Fibroblast of skin of abdomen (primary cell): ENCODE measurements at places on chromosomes 1 and 21.
A peak's percentile ranks its signal among the peaks of the same experiment; 100 is the strongest.

GRCh38 chr1:178093951-178094738 lies at the start of gene RASAL2:
RASAL2 (plus strand) TSS chr1:178094104; CDS start chr1:178094493, 389 bp downstream.
- DNase-seq: peak; percentile 52

- DNase-seq: peak; percentile 67
These were observed 26.3 kb downstream of the RAB7B start for GRCh38 chr1:205976708-205977401.

- DNase-seq: no peak
These were observed 55.5 kb upstream of the EPS8L3 start for GRCh38 chr1:109818988-109819764.

DNA sequence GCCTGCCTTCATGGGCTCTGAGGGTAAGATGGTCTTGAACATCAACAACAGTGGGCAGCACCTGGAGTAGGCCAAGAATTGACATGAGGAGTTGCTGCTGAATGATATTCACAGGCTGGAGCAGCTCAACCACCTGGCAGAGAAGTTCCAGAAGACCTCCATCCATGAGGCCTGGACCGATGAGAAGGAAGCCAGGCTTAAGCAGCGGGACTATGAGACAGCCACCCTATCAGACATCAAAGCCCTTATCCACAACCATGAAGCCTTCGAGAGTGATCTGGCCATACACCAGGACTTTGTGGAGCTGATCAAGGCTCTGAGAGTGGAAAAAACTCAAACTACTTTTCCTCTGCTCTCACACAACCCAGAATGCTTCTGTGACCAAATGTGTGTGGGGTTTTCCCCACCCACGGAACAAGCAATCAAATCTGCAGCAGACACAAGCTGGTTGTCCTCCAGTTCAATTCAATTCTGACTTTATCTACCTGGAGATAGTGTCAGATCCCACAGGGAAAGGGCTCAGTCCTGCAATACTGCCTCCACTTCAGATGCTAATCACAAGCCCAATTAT lies 12.1 kb upstream of the EPHA10 start:
- no peak for DNase-seq

- DNase-seq: no peak
These were observed 54.5 kb upstream of the LHX8 start for GRCh38 chr1:75079538-75080290.

DNA sequence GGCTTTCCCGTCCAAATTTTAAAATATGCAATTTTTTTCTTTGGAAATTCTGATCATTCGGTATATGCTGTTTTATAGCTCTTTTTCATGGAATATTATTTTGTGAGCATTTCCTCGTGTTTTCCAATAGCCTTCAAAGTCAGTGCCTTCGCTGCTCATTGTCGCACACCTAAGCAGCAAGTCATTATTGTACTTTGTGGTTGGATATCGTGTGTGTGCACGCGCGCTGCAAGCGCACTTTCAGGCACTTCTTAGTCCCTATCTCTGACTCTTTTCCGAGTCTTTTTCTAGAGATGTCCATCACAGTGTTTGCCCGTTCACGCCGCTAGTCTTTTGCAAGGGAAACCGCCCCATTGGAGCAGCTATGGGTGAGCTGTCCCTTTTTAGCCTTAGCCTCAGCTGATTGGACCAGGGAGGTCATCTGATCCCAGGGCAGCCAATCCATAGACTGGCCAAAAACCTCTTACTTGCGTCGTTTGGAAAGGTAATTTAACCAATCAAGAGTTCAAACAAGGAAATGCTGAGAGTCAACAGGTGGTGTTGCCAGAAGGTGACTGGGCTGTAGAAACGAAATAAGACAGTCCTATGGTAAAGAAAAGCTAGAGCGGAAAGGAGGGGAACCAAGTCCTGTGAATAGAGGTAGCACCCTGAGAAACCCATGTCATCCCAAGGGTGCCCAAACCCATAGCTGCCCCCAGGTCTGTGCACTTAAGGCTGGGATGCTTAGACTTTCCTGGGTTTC lies 710 bp upstream of the HYI start:
- DNase-seq: peak; percentile 89

- DNase-seq: no peak
These were observed 191.4 kb downstream of the ZBTB18 start for GRCh38 chr1:244242446-244242845.

DNA sequence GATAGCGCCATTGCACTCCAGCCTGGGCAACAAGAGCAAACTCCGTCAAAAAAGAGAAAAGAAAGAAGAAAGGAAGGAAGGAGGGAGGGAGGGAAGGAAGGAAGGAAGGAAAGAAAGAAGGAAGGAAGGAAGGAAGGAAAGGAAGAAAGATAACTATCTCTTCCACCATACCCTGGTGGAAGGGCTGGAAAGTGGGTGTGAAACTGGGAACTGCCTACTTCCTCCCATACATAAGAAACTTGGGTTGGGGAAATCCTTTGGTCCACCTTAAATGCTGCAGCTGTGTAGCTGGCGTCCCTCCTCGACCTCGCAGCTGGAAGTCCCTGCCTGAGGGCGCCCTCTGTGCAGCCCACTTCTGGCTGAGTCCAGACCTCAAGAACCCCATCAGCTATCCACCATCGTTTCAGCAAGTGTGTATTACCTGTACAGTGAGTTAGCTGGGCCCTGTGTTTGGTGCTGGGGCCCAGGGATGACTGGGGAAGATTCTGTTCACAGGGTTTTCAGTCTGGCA lies 4.6 kb upstream of the FAM167B start:
- no peak for DNase-seq

GRCh38 chr1:67642629-67643028 lies 42.4 kb upstream of the GADD45A start:
- peak; percentile 15 for DNase-seq

- DNase-seq: no peak
These were observed 102.7 kb downstream of the KCND3 start for GRCh38 chr1:111886741-111887140.

GRCh38 chr1:160219062-160219929 lies 14.1 kb downstream of the PEA15 start:
- peak; percentile 68 for DNase-seq

DNA sequence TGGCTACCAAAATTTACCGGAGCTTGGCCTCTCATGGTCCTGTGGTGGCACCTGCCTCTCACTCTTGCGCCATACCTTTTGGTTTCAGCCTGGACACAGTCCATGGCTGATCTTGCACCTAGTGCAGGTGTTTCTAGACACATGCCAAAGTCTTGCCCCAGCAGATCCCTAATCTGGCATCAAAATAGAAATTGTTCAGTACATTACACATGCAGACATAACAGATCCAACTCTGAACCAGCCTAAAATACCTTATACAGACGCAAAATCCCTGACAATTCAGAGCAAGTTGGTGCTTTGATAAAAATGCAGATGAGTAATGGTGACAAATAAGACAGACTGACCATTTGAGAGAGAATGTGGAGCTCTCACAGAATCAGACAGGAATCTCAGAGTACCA lies 44.1 kb downstream of the NGF start:
- DNase-seq: no peak

DNA sequence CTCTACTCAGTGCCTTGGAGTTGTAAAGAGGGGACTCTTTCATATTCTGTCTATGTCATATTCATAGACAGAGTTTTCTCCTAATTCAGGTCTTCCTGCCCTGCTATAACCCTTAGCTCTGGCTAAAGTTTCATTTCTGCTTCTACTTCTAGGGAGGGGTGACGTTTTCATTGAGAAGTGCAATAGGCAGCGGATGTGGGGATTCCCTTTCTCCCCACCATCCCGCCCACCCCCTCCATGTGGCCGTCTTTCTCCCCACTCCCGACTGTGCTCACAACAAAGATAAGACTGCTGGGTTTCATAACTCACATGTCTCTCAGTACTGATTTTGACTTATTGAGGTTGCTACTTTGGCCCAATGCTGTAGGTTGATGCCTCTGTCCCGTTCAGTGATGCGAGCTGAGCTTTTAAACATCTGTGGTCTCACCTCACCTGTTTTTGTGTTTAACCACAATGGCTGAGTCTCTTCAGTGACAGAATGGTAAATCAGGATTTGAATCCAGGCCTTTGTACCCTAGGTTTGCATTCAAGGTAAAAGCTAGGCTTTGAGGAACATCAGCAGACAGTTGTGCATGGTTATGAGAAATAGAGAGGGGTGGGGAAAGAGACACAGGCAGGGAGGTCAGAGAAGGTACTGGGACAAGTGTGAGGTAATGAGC lies 7.8 kb upstream of the KIF14 start:
- no peak for DNase-seq

DNA sequence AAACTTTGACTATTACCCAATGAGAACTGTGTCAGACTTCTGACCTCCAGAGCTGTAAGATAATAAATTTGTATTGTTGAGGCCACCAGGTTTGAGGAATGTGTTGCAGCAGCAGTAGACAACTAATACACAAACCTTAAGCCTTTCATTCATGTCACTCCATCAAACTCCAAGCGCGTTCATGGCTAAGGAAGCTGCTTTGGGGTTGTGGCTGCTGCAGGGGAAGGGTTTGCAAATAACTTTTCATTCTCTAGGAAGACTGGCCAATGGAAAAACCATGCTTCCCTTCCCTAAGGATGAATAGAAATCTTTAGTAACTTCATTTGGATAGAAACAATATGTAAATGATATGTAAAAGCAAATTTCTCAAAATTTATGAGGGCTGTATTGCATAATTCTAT lies 170.4 kb downstream of the RHOU start:
- DNase-seq: peak; percentile 64

DNA sequence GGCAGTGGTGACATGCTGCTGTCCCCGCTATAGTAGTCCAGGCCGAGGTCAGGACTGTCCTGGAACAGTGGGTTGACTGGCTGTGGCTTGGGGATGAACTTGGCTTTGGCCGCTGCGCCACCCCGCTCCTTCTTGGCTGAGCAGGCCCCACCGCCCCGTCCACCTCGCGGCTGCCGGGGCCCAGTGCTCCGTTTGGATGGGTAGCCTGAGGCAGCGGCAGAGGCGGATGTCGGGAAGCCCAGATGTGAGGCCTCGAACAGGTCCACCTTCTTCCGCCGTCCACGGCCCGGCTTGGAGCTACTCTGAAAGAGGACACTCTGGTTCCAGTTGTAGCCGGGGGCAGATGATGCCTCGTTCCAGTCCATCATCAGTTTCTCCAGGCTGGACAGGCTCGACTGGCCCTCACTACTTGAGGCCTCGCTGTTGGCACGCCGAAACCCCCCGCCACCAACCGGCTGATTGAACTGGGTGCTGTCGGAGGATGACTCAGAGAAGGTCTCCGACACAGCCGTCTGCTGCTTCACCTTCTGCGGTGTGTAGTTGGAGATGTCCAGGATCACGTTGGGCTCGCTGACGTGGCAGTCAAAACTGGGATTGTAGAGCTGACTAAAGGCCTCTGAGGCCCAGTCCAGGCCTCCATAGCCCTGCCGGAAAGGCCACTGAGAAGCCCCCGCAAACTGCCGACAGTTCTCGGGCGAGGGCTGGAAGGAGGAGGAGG lies 55.6 kb downstream of the AHDC1 start:
- DNase-seq: no peak

DNA sequence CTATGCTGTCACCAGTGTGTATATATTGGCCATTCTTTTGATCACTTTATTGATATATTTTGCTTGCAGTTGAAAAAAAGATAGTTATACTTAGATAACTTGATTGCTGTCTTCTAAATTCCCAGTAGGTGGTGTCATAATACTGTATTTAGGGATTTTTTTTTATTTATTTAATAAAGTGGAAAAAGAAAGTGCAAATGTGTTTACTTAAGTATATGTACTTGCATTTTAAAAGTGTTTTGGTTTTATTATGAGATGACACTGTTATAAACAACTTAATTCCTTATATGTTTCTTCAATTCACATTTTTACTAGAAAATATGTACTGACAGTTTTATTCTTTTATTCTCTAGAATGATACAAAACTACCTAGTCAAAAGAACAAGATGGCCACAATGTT lies 164.8 kb downstream of the USP25 start:
- peak; percentile 28 for DNase-seq

DNA sequence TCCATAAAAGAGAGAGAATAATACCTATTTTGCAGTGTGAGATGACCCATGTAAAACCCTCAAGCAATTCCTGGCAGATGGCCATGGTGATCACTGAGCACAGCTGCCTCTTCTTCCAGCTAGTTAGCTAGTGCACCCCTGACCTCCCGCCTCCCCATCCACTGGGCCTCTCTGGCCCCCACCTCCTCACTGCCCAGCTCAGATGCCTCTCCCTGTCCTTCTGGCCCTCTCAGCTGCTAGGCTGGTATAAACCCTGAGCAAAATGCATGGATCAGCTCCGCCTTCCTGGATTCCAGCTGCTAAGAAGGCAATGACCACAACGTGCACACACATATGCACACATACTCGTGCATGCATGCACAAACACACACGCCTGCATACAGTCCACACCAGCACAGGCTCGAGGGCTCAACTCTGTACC lies 117.2 kb downstream of the DMRTB1 start:
- no peak for DNase-seq

GRCh38 chr21:38443110-38443509 lies 55.2 kb downstream of the ERG start:
- no peak for DNase-seq

GRCh38 chr1:21749859-21750468 lies 33.0 kb downstream of the USP48 start:
- DNase-seq: no peak

- peak; percentile 4 for DNase-seq
These were observed 1489.1 kb downstream of the BRINP3 start for GRCh38 chr1:188988589-188988988.

- peak; percentile 81 for DNase-seq
These were observed 10.6 kb downstream of the AVPR1B start for GRCh38 chr1:206106328-206107167.

GRCh38 chr1:224647449-224647848 lies 31.3 kb downstream of the CNIH3 start:
- DNase-seq: no peak

- DNase-seq: no peak
These were observed 20.0 kb downstream of the HDAC1 start for GRCh38 chr1:32311709-32312393.

GRCh38 chr21:37430184-37430821 lies 63.7 kb downstream of the DYRK1A start:
- DNase-seq: no peak

GRCh38 chr1:185152187-185152767 lies 4.5 kb downstream of the TRMT1L start:
- DNase-seq: peak; percentile 58

- DNase-seq: no peak
These were observed 6.8 kb downstream of the HES2 start for GRCh38 chr1:6412896-6413295.

DNA sequence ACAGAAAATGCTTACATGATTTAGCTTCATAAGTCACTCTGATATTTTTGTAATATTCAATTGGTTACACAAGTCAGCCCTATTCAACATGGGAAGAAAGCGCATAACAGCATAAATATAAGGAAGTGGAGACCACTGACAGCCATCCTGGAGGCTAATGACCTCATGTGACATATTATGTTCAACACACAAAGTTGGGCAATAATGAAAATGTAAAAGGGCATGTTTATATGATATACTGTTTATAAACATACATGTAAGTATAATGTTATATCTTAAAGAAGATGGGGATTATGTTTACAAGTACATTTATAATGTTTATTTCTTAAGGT lies 30.2 kb downstream of the EVI5 start:
- no peak for DNase-seq

DNA sequence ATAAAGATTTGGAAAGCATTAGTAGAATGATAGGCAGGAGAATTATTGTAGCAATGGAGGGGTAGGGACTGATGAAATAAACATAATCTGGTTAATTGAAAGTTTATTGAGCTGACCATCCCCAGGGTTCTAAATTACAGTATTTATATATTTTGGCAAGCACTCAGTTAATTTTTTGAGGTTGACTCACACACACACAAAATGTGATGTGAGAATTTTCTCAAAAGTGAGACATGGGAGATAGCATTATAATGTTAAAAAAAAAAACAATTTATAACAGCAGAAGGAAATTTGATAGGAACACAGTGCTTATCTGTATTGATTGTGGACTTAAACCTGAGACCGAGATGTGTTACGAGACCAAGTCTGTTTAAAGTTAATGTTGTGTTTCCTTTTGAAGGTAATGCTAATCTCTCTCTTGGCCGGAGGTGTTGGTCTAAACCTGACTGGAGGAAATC lies 24.6 kb downstream of the TRIM45 start:
- peak; percentile 47 for DNase-seq
